ENCODE measurements at places on chromosomes 11 and 22.
A peak's percentile ranks its signal among the peaks of the same experiment; 100 is the strongest.

- no peak for DNase-seq
These were observed 56.3 kb downstream of the SLN start for GRCh38 chr11:107655602-107656001.

GRCh38 chr22:41966607-41967240 lies 2.5 kb upstream of the SEPTIN3 start:
- DNase-seq = no peak

GRCh38 chr11:72441752-72442207 lies 7.4 kb upstream of the CLPB start:
- DNase-seq = no peak

GRCh38 chr11:110519796-110520195 lies 90.0 kb downstream of the FDX1 start:
- DNase-seq = no peak

- DNase-seq = no peak
These were observed 25.7 kb downstream of the OSBP2 start for GRCh38 chr22:30720263-30720837.

DNA sequence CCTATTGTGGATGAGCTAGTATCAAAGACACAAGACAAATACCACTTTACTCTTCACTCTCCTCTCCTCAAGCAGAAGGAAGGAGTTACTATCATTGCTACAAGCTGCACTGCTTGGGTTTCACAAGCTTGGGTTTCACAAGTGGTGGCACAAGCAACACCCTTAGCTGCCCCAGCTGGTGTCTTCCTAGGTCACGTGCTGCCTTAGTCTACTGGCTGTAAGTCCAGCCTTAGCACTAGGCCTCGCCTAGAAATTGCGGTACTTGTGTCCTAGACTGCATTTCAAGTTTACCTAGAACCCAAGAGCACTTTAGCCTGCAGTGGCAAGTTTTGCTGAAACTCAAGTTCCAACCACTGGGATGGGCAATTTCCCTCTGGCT lies 86.6 kb downstream of the EHF start:
- DNase-seq = no peak

GRCh38 chr22:48488149-48488551 lies 1339.5 kb downstream of the BRD1 start:
- no peak for DNase-seq

GRCh38 chr11:16839821-16840220 lies 101.4 kb downstream of the C11orf58 start:
- no peak for DNase-seq

GRCh38 chr11:45880772-45881570 lies 4.5 kb upstream of the MAPK8IP1 start:
- no peak for DNase-seq

GRCh38 chr11:13962562-13963168 lies at the start of gene SPON1:
Gene SPON1, plus strand, starts transcription at chr11:13962723. Its CDS starts 182 bp downstream, at chr11:13962905.
- DNase-seq = no peak

GRCh38 chr11:90704510-90704909 lies 481.7 kb upstream of the CHORDC1 start:
- no peak for DNase-seq

- DNase-seq = no peak
These were observed 41.3 kb downstream of the CHST1 start for GRCh38 chr11:45624095-45624494.

- no peak for DNase-seq
These were observed 127.8 kb downstream of the TEAD1 start for GRCh38 chr11:12801976-12802375.

GRCh38 chr11:93468290-93468689 lies 74.9 kb downstream of the SMCO4 start:
- DNase-seq = no peak

DNA sequence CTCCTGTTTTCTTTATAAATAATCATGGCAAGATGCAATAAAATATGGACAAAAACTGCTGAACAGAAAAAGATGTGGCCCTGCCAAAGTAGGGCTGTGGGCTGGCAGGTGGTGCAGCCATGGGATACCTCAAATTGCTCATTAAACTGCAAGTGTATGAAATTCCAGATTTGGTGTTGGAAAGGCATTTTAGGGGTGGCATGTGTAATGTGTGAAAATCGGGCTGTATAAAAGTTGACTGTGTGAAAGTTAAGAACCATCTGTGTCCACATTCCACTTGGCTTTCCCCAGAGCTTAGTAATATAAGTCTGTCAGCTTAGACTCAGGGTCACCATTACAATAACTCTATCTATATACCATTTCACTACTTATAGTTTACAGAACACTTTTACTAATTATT lies 34.8 kb upstream of the FZD4 start:
- DNase-seq = no peak

- DNase-seq = peak; percentile 77
These were observed at the start of gene WBP2NL for GRCh38 chr22:41998361-41999261. Gene WBP2NL, plus strand, starts transcription at chr22:41998788. Its CDS starts 31 bp downstream, at chr22:41998819.
